Posterior vena cava (tissue), 2 donors: ENCODE measurements at places on chromosomes 12 and 14.

DNA sequence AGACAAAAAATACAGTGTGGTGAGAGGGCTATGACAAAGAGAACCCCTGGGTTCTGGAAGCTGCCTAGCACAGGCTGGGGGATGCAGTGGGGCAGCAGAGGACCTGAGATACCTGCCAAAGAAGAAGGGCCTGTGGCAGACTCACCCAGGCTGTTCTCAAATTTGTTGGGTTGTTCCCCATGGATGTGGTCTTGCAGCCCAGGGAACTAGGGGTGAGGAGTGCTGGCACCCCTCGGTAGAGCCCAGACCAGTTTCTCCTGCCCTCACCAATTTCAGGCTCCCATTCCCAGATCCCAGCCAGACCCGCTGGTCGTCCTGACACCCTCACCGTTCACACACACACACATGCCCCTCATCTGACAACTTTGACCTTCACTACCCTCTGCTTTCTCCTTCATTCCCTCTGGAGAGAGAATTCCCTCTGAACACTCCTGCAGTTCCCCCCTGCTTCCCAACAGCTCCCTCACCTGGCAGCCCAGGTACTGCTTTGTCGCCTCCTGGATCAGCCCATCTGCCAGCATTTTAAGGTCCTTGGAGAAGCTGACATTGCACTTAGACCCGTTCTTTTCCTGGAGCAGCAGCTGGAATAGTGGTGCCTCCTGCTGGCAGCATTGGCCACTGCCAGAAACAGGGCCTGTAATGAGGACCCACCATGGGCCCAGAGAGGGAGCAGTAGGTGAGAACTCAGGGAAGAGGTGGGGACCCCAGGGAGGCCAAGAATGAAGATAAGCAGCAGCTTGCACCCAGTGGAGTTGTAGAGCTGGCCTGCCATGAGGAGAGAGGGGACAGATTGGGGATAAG lies 5.9 kb upstream of the GDF11 start:
- DNase-seq = peak; percentile 64

DNA sequence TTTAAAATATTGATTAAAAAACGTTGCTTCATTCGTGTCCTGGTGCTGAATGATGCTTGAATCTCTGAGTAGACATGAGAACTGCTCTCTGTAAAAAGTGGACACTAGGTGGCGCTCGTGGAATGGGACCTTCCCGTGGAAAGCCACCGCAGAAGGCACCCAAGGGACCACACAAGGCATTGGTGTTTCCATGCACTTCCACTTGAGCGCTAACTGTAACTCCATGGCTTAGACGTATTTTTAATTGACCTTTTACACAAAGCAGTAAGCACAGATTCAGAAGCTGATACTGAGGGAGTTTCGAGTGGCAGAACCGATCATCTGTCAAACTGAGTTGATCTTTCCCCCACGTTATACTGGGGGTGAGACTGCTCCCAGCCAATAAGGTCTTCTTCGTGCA lies 135.3 kb downstream of the PRKCH start:
- DNase-seq = peak; percentile 91

GRCh38 chr12:115998794-115999478 lies 278.6 kb downstream of the MED13L start:
- no peak for DNase-seq

DNA sequence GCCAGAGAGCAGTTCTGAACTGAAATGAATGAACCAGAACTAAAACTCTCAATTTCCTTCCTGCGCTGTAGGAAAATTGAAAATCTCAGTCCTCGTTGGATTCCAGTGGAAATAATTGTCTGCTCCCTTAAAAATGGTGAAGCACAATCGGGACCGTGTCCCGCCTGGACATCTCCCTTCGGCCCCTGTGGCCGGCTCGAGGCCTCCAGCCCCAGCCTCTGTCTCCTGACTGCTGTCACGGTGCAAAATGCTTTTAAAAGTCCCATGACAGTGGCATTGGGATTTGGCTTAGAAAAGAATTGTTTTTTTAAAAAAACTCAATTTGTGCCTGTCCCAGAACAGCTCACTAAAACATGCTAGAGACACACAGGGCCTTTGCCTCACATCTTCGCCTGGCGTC lies 142.5 kb downstream of the ZNF664 start:
- no peak for DNase-seq

DNA sequence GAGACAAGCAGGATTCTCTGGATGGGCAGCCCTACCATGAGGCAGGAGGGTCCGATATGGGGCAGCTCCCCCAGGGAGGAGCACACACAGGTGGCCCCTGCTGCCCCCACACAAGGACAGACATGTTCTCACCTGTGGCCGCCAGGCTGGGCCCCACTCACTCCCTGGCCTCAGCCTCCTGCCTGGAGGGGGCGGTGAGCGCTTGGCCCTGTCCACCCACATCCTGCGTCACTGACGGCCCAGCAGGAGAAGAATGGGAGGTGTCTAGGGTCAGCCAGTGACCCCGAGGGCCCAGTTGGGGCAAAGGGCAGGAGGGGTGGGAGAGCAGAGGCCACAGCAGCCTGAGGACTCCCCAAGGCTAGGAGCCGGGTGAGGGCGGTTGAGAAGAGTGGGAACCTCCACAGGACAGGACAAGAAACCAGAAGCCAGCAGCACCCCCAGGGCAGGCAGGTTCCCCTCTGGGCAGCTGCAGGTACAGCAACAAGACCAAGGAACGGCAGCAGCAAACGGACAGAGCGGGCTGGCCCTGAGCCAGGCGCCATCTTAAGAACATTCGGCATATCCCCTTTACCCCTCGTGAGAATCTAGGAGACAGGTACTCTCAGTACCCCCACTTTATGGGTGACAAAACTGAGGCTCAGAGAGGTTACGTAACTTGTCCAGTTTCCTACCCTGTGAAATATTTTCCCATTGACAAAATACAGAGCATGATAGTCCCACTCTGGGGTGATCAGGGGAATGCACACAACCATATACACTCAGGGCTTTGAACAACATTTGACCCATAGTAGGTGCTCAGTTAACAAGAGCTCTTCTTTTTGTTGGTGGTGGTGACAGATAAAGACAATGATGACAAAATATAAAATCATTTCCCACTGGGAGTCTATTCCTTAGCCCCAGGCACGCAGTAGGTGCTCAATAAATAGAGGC lies 74.3 kb downstream of the NCOR2 start:
- DNase-seq = no peak

- DNase-seq = no peak
Measured at GRCh38 chr12:13799574-13799973, 181.8 kb downstream of the GRIN2B start.

GRCh38 chr12:6266541-6266966 lies 43.9 kb upstream of the PLEKHG6 start:
- DNase-seq = peak; percentile 38

GRCh38 chr14:32137313-32137712 lies 60.2 kb downstream of the ARHGAP5 start:
- no peak for DNase-seq

GRCh38 chr12:31026202-31026601 lies 47.5 kb upstream of the DDX11 start:
- DNase-seq = no peak

DNA sequence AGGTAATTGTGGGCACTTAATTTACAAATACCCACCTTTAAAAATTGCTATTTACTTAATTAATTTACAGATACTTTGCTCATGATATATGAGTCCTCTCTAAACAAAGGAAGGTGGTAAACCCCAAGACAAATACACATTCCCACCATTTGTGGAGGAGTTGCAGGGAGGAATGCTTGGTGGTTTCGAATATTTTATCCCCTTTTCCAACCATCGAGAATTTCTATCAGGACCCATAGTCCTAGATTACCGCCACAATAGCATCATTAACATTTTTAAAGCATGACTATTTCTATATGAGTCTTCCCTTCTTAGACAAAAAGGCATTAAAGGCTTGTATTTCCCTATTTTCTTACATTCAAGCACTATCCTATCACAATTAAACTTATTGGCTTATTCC lies 34.2 kb upstream of the PLEKHA5 start:
- no peak for DNase-seq

DNA sequence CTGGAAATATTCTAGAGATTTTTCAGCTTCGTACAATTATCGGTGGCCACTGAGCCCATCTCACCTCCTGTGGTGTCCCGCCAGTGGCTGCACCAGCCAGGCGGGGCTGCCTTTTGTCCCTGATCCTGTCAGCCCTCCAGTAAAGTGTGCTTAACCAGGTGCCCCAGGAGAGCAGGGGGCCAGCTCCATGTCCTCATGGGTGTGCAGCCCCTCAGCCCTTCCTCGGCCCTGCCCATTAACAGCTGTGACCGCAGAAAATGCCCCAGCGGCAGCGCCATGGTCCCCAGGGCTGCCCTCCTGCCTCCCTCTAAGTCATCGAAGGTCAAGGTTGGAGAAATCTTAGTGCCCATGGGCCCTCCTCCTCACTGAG lies 188.5 kb downstream of the ZFP36L1 start:
- DNase-seq = no peak

DNA sequence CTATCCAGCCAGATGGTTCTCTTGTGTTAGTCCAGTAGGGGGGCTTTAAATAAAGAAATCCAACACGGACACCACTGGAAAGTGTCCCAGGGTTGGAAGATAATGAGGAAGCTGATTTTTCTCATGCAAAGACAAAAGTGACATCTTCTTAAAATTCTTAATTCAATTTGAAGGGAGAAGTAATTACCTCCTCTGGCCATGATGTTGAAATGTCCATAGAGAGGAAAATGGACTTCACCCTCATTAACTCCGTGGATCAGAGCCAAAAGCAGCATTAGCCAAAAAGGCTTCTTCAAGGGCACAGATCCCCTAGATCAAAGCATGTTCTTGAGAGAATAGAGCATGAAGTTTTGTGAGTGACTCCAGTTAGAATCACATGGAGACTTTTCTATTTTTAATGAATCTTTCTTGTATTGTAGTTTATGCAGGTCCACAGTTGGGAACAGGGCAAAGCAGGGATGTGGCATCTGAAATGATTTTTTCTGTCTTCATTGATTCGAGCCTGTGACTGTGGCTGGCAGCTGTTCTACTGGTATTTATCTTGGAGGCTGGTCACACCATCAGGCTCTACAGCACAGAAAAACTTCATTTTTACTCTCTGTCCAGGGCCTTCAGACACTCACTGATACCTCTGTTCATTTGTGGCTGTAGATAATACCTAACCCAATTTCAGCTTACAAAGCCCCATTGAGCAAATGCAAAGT lies 1002.5 kb downstream of the AACS start:
- no peak for DNase-seq

DNA sequence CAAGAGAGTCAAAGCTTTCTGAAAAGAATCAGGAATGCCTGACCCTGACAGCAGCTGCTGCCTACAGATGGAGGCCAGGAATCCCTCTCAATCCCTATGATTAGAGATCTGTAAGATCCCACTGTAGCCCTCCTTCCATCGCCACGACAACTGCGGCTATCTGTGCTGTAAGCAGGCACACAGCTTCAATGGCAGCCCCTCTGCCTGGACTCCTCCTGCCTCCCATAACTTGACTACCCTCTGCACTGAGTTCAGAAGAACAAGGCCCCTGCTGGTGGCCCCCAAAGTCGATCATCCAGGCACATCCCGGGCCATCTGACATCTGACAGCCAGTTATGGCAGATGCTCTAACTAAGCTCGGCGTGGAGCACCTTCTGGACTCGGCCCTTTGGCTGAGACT lies 2.9 kb downstream of the CLMN start:
- DNase-seq = peak; percentile 41

GRCh38 chr12:82182601-82183190 lies 175.5 kb downstream of the CCDC59 start:
- DNase-seq = no peak

GRCh38 chr14:86799244-86799647 lies 1193.7 kb downstream of the GALC start:
- DNase-seq = no peak

- no peak for DNase-seq
Measured at GRCh38 chr12:107344035-107344808, 250.9 kb upstream of the CRY1 start.
